ENCODE measurements at places on chromosomes 2 and 18.

GRCh38 chr2:100070078-100070477, 72.3 kb downstream of the AFF3 start:
- DNase-seq = no peak

- DNase-seq = no peak
Measured at GRCh38 chr2:102176172-102176571, 10.7 kb upstream of the IL1RL2 start.

GRCh38 chr2:152354069-152354755, 19.2 kb downstream of the FMNL2 start:
- no peak for DNase-seq

DNA sequence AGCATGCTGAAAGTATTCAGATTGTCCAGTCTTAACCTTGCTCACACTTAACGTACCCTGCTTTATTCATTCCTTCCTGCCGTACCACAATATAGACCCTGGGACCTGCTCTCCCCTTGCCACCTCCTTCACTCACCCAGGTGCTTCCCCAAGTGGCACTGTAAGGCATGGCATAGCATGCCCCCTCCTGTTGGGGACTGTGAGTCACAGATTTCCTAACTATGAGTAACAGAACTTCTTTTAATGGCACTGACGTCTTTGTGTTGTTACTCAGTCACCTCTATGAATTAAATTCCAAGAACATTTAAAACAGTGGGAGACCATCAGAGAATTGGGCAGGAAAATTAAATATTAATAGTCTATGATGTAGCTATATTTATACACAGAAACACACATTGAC, 117.2 kb downstream of the CTNNA2 start:
- DNase-seq = no peak

DNA sequence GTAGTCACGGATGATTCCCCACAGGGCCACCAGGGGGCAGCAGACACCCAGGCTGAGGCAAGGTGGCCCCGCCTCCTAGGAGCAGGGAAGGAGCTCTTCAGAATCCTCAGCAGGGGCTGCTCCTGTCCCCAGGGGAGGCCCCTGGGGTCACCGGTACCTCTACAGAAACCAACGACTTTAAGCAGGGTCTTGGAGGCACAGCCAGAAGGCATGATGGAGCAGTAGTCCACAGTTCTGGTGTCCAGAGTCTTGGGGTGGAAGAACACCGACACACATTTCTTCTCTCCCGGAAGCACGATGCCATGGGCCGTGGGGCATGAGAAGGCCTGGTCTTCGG, 11.5 kb downstream of the CFAP65 start:
- peak; percentile 78 for DNase-seq

DNA sequence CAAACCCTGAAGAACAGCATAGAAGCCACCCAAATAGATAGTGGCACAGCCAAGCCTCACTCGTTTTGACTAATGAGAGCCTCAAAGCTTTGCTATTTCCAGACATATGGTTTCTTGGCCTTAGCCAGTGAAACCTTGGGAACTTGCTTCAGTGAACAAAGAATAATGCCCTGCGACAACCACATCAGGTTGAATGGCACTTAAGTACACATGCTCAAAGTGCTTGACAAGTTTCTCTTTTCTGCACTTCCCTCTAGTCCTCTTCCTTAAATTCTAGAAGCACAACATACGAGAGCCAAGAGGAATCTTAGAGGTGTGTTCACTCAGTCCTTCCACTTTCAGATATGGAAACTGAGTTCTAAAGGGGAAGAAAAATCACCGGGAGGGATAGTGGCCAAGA, 258.3 kb downstream of the HAUS1 start:
- DNase-seq = no peak

GRCh38 chr18:63476668-63477067, at the start of gene SERPINB5:
Gene SERPINB5 (plus strand): TSS chr18:63476958. CDS start chr18:63484429, 7,471 bp downstream.
- no peak for DNase-seq

DNA sequence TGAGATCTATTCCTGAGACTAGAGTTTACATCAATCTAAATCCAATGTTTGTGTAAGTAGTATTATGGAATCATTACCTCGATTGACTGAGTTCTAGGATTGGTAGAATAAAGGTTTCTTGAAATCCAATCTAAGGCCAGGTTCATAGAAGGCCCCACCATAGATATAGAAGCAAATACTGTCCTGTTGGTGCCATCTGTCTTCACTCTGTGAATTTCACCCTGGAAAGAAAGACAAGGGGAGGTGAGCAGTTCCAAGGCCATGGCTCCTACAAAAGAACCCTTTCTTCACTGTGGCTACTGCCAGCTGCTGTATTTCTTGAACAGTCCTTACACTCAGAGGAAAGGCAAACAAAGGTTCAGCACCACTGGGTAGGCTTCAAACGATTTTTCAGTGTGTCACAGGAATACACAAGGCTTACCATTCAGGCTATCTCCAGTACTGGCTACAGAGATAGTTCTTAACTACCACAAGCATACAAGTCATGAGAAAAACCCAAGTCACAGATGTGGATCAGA, 137.0 kb downstream of the LRP2 start:
- DNase-seq = no peak

DNA sequence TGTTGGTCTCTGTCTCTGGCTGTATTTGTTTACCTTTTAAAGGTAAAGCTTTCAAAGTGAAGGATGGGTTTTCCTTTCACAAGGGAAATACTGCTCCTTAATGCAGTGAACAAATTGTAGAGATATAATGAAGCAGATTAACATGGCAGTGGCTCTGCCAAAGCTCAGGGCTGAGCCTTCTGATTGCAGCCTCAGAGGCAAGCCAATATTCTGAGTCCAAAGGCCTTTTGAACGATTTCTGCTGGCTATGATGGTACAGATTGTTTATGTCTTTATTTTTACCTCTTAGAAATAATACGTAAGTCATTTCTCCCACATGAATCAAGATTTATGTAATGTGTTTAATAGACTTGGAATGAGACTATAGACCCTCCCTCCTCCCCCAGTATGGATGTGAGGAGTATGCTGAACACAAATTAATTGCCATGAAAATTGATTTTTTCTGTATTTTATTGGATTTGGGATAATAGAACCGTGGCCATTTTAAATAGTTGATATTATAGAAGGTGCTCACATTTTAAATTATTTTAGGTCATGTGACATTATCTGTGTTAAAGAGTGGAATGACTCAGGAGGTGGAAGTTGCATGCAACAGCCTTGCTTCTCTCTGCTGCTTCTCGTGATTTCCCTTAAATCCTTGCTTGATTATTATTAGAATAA, 772 bp downstream of the SCN2A start:
- no peak for DNase-seq
